ENCODE measurements at places on chromosomes 11 and 22. TPM values are rescaled to one million over a fixed set of nuclear protein-coding genes. Genes with fewer than 3 reads are reported as not detected.

The OR4S2 gene
- not detected for polyA plus RNA-seq

The MRGPRF gene
- polyA plus RNA-seq, result 40.7 TPM

The C22orf31 gene
- polyA plus RNA-seq, result 0.20 TPM

DNA sequence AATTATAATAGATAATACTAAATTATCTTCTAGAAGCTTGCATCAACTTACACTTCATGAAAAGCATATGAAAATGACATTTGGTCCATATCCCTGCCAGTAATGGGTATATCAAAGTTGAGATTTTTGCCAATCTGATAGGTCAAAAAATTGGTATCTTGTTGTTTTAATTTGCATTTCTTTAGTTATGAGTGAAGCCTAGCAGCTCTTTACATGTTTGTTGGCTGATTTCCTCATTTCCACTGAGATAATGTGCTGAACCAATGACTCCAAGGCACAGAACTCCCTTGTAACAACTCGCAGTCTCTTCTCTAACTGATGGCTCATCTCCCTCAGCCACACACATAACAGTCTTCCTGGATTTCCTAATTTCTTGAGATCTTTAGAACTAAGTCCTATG lies 175.3 kb upstream of the SESN3 start:
- no peak for DNase-seq

DNA sequence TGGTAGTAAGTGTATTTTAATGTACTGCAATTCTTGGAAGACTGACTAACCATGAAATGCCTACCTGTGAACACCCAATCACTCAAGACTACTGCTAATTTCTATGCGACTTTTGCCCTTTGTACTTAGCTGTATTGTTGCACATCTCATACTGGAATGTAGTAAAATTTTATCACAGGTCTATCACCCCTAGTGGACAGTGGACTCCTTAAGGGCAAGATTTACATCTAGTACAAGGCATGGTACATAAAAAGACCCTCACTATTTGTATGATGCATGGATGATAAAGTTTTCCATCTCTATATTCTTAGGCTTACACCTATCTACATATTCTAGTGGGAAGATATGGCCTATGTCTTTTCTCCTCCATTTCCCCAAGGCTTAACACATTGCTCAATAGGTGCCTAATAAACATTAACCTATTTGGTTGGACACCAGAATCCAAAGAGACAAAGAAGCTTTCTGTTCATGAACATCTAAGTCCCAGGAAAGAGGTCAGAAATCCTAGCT lies 26.1 kb downstream of the SERGEF start:
- no peak for DNase-seq
